Stimulated activated CD8-positive, alpha-beta memory T cell treated with anti-CD3 and anti-CD28 coated beads, Interleukin-4, amount 100 ng/mL, for 1 hour (primary cell): ENCODE measurements at places on chromosomes 6 and 20.

DNA sequence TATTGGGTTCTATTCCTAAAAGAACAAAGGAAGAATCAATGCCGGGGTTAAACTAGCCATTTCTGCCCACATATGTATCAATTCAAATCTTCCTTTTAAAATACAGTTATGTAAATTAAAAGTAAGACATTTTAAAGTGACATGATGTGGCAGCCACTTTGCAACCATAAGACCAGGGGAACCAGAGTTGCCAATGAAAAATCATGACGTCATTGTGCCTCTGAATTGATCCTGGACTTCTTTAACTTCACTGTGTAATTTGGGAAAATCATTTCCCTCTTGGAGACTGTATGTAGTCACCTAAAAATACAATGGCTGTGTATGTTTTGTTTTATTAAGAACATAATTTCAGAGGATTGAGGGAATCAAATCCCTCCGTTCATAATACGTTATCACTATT is 42.2 kb downstream of the SLC13A3 start:
- DNase-seq = no peak

GRCh38 chr20:50224531-50225255 is 34.1 kb downstream of the CEBPB start:
- DNase-seq = no peak

DNA sequence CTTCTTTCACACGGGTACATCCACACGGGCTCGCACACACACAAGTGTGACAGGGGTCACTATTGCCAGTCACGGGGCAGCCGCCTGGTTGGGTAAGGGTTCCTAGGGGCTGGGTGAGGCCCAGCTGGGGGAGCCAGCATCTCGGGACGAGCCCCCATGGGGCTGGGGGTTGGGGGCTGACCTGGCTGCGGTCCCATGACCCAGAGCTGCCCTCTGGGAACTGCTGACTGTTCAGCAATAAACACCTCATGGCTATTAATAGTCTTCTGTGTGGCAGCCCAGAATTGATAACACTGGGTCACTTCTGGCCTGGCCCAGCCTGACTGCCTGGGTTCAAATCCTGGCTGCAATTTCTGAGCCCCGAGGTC is 23.8 kb downstream of the VEGFA start:
- DNase-seq = no peak

- no peak for DNase-seq
These were observed 173.6 kb downstream of the ANKRD60 start for GRCh38 chr20:58054780-58055373.
